Activated naive CD4-positive, alpha-beta T cell treated with anti-CD3 and anti-CD28 coated beads, Interleukin-2, amount 50 U/mL, for 72 hours (primary cell): ENCODE measurements at places on chromosomes 5 and 9. TPM values are rescaled to one million over a fixed set of nuclear protein-coding genes. Genes with fewer than 3 reads are reported as not detected.

The DMRTA1 gene
- not detected for total RNA-seq

The BTNL3 gene
- not detected for total RNA-seq

The MEIKIN gene
- total RNA-seq = not detected

The OR2V2 gene
- not detected for total RNA-seq

The PCDHAC1 gene
- total RNA-seq = not detected

The PDE6A gene
- total RNA-seq = not detected

The NPDC1 gene
- 29.4 TPM for total RNA-seq

The GPBP1 gene
- total RNA-seq = 91.7 TPM

DNA sequence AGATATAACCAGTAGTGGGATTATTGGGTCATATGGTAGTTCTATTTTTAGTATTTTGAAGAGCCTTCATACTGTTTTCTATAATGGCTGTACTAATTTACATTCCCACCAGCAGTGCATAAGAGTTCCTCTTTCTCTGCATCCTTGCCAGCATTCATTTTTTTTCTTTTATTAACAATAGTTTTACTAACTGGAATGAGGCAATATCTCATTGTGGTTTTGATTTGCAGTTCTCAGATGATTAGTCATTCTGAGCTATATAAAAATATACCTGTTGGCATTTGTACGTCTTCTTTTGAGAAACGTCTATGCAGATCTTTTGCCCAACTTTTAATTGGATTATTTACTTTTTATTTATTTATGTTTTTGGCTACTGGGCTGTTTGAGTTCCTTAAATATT lies 1579.3 kb upstream of the CDH6 start:
- DNase-seq = no peak

DNA sequence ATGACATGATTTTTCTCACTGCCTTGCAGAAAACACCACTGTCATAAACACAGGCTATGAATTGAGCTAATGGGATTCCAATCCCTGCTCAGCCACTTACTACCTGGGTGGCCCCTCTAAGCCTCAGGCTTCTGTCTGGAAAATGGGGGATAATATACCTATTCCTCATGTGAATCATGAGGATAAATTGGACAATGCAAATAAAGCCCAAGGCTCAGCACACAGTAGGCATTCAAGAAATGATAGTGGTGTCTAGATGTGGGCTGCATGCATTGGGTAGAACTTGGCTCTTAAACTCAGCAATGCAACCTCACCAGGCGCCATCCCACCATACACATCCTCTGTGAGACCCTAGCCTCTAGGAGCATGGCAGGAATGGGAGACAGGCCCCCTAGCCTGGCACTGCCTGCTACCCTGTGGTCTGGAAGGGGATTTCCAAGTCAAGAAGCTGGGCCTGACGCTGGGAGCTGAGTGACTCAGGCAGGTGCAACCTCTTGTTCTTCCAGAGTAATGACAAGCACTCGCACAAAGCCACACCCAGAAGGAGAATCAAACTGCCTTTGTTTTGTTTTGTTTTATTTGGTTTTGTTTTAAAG lies 2.3 kb upstream of the TNIP1 start:
- DNase-seq = peak; percentile 78

DNA sequence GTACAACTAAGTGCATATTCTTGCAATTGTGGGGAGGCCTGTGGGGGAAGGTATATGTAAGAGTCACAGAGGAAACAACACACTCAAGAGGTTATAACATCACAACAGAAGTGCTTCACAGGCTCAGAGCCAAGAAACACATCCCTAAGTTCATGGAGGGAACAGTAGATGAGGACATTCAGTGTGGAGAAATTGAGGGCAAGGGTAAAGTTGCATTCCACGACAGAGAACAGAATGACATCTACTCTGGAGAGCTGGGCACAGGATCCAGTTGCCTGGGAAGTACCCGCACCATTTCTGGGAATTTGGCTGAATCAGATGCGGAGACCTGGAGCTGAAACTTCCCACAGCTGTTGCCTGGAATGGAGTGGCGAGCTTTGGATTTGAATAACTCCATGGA lies 197.2 kb downstream of the NXNL2 start:
- no peak for DNase-seq

GRCh38 chr5:42718591-42718990 lies 38.0 kb upstream of the CCDC152 start:
- no peak for DNase-seq

- DNase-seq = no peak
Observed at GRCh38 chr5:2271316-2271715, 388.6 kb upstream of the IRX4 start.

- no peak for DNase-seq
Observed at GRCh38 chr5:110549301-110549700, 177.2 kb downstream of the TMEM232 start.

DNA sequence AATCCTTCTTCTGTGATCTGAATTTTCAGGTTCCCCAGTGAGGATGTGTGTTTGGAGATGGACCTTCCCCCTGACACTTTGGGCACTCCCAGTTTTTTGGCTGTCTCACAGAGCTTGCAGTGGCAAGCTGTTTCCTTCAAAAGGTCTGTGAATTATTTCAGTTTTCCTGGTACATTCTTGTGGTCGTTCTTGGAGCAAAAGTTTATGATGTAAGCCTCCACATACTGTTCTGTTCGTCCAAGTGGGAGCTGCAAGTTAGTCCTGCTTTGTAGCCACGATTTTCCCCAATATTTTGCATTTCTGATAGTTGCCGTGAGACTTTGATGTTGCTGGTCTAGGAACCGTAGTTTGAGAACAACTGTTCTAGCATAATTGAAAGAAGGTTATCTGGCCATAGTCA lies 88.3 kb downstream of the MTAP start:
- no peak for DNase-seq

GRCh38 chr9:3397766-3398165 lies 128.0 kb downstream of the RFX3 start:
- no peak for DNase-seq

DNA sequence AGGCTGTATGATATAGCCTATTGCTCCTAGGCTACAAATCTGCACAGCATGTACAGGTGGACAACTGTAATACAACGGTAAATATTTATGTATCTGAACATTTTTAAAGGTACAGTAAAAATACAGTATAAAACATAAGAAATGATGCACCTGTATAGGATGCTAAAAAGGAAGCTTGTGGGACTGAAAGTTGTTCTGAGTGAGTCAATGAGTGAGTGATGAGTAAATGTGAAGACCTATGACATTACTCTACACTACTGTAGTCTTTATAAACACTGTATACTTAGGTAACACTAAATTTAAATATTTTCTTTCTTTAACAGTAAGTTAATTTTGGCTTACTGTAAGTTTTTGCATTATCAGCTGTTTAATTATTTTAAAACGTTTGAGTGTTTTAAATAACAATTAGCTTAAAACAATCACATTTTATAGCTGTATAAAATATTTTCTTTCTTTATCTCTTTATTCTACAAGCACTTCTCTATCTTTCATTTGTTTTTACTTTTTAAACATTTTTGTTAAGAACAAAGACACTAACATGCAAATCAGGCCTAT lies 28.1 kb downstream of the CDH18 start:
- no peak for DNase-seq

DNA sequence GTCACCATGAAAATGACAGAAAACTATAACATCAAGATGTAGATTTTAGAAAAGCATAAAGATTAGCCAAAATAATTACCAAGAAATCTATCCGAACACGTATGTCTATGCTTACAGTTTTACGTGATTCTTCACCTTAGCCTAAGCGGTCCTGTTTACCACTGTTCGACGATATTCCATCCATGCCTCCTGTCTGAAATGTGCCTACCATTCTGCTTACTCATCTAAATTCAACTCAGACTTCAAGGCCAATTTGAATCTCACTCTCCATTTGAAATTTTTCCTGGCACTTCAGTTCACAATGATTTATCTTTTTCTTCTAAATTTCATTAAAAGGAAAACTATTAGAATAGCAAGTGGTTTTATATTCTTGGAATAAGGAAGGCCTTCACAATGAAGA lies 15.4 kb downstream of the ZDHHC21 start:
- DNase-seq = no peak

GRCh38 chr9:98983295-98984268 lies 39.9 kb downstream of the COL15A1 start:
- DNase-seq = peak; percentile 25
